ENCODE measurements at places on chromosomes 12 and 14. TPM values are rescaled to one million over a fixed set of nuclear protein-coding genes. Genes with fewer than 3 reads are reported as not detected.

Gene E2F7
- 0.10 TPM for total RNA-seq

Gene MYO1H
- not detected for total RNA-seq

Gene CISTR
- total RNA-seq: not detected

Gene PROX2
- total RNA-seq: not detected

Gene LRCOL1
- not detected for total RNA-seq

Gene DCN
- not detected for total RNA-seq

Gene IFT43
- total RNA-seq: 10.5 TPM

Gene FERMT2
- 3.6 TPM for total RNA-seq

Gene LRRK2
- 2.5 TPM for total RNA-seq

Gene IFNG-AS1
- 0.42 TPM for total RNA-seq

Gene G2E3
- total RNA-seq: 25.0 TPM

Gene GARIN6
- not detected for total RNA-seq

Gene RAN
- 321 TPM for total RNA-seq

Gene PLD4
- total RNA-seq: 1.1 TPM

Gene IPO4
- total RNA-seq: 46.6 TPM

Gene DEGS2
- not detected for total RNA-seq

Gene ETV6
- total RNA-seq: 57.3 TPM

Gene PRB2
- total RNA-seq: not detected

Gene PLEKHD1
- total RNA-seq: 0.70 TPM

Gene TTC6
- not detected for total RNA-seq

Gene RABGGTA
- total RNA-seq: 54.4 TPM

Gene AKAP5
- total RNA-seq: 0.12 TPM

Gene PYGL
- 2.0 TPM for total RNA-seq

Gene DIO3
- total RNA-seq: not detected

Gene LTBR
- 1.4 TPM for total RNA-seq

Gene KLHDC1
- total RNA-seq: 7.5 TPM

Gene NEUROD4
- total RNA-seq: not detected
